IMR-90 (cell line): ENCODE measurements at places on chromosomes 13 and 19.
A peak's percentile ranks its signal among the peaks of the same experiment; 100 is the strongest.

- DNase-seq = no peak
Observed at GRCh38 chr19:48616491-48617056, 1.7 kb upstream of the FAM83E start.

- DNase-seq = peak; percentile 50
Observed at GRCh38 chr13:45512098-45512496, 47.4 kb downstream of the COG3 start.

GRCh38 chr13:105474983-105475610 is 1060.4 kb downstream of the EFNB2 start:
- no peak for DNase-seq

- DNase-seq = no peak
Observed at GRCh38 chr19:15324791-15325519, 7.4 kb downstream of the BRD4 start.

- no peak for DNase-seq
Observed at GRCh38 chr13:76976929-76977328, 15.0 kb upstream of the CLN5 start.

- DNase-seq = peak; percentile 41
Observed at GRCh38 chr13:50617134-50617721, 226.3 kb downstream of the DLEU7 start.

- no peak for DNase-seq
Observed at GRCh38 chr13:39490136-39490535, 112.9 kb downstream of the LHFPL6 start.

GRCh38 chr19:35963514-35963913 is 27.3 kb downstream of the LRFN3 start:
- DNase-seq = peak; percentile 56

DNA sequence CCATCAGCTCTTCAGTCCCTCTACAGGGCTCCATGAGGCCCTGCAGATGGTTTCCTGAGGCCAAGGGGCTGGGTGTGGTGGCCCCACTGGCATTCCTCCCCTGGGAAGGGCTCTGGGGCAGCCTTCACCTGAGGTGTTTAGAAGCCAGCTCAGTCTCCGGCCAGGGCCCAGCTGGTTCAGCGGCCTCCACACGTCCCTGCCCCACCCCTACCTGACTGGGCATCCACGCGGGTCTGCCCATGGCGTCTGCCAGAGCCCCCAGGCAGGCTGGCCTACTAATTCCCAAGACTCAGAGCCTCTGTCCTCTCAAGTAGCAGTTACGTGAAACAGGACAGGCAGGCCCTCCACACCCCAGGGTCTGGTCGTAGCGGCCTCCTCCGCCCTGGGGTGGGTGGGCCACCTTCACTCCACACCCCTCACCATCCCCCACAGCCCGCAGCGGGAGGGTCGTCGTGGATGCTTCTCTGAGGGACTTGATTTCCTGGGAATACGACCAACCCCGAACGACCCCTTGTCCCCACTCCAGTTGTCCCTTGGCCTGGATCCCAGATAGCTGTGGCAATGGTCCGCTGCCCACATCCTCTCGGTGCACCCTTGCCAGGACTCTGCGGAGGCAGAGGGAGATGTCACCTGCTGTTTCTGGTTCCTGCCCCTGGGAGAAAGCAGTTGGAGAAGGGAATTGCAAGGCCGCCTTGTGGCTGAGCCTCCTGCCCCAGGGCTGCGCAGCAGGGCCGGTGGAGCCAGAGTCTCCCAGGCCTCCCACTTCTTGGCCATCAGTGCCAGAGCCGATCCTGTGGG is 24.3 kb downstream of the CAPN12 start:
- no peak for DNase-seq

DNA sequence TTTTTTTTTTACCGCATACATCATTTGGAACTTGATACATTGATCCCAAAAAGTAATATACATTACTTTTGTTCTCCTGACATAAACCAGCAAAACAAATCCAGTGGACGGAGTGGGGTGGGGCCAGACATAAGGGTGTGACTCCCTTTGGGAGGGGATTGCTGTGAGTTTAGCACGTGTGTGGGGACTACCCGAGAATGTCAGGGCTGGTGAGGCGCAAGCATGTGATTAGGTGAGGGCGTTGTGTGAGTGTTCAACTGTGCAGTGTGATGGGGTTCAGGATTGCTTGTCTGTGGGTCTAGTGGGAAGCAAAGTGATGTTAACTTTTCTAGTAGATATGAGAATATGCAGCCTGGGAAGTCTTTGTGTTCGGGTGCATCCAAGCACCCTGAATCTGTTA is 468.0 kb downstream of the TSHZ3 start:
- DNase-seq = no peak
